Activated CD4-positive, alpha-beta T cell treated with anti-CD3 and anti-CD28 coated beads, Interleukin-2, amount 10 ng/mL, durations not matched to agents 24 days and 14 days (primary cell): ENCODE measurements at places on chromosomes 6 and 20. TPM values are rescaled to one million over a fixed set of nuclear protein-coding genes. Genes with fewer than 3 reads are reported as not detected.
A peak's percentile ranks its signal among the peaks of the same experiment; 100 is the strongest.

The CCDC28A gene
- total RNA-seq, result 17.5 and 19.2 TPM in 2 replicates

The PTPN1 gene
- 61.4 and 62.9 TPM in 2 replicates for total RNA-seq

The RPL10A gene
- 1,702 and 1,710 TPM in 2 replicates for total RNA-seq

GRCh38 chr6:25384967-25385366, 105.8 kb downstream of the CARMIL1 start:
- H3K4me1 ChIP-seq, result peaks cover 12% of the 10 kb centered on the region
- no peaks in the 10 kb centered on the region for H3K27me3 ChIP-seq
- no peak overlapping the region for H3K4me3 ChIP-seq
- H3K36me3 ChIP-seq, result no peaks in the 10 kb centered on the region
- DNase-seq, result no peak

- no peaks in the 10 kb centered on the region for H3K27me3 ChIP-seq
- H3K36me3 ChIP-seq, result peaks cover 7% of the 10 kb centered on the region
- no peak overlapping the region for H3K4me3 ChIP-seq
- DNase-seq, result no peak
- H3K27ac ChIP-seq, result no peak overlapping the region
These were observed 93.6 kb downstream of the RPP40 start for GRCh38 chr6:4910037-4910760.

- peak overlapping the region; percentile 55 for H3K4me3 ChIP-seq
- no peak for DNase-seq
- H3K27ac ChIP-seq, result no peak overlapping the region
- H3K4me1 ChIP-seq, result peaks cover 13% of the 10 kb centered on the region
These were observed 85.8 kb downstream of the ZFP64 start for GRCh38 chr20:52105442-52106422.

DNA sequence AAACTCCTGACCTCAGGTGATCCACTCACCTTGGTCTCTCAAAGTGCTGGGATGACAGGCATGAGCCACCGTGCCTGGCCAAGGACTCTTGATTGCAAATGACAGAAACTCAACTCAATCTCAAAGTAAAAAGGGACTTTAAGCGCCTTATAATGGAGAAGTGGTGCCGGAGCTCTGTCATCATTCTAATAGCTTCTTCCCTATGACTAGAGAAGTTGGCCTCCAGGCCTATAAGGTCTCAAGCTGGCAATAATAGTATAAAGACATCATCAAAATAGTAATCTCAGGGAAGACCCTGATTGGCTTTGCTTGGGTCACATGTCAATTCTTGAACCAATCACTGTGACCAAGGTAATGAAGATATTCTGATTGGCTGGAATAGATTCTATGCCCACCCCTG, 8.5 kb upstream of the KIAA1755 start:
- H3K27me3 ChIP-seq, result peaks cover 17% of the 10 kb centered on the region
- H3K36me3 ChIP-seq, result no peaks in the 10 kb centered on the region
- H3K4me1 ChIP-seq, result no peaks in the 10 kb centered on the region
- no peak overlapping the region for H3K4me3 ChIP-seq
- DNase-seq, result no peak

DNA sequence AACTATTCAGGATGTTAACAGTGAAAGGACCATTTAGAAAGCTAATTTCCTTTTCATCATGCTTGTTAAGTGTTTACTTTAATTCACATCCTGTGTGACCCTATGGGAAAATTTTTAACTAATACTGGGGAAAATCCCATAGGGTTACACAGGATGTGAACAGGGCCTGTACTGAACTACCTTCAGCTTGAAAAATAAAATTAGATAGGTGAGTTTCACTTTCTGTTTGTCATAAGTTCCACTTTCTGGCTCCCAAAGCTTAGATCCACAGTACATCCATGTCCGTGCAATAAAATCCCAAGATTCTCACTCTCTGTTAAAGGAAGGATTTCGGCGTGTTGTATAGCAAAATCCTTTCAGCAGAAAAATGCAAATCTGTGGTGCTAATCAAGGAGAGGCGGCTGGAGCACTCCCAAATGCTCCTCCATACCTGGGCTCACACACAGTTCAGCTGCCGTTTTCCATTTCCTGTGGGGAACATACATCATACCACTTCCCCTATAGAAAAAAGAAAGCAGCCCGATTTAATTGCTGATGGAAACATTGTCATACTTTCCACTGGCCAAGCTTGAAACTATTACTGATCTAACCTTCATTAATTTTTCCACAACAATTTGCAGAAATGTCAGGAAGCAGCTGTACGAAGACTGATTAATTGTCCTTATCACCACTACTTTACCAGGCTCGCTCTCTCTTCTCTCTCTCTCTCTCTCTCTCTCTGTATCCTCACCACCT, 125.2 kb downstream of the HIVEP2 start:
- peaks cover 35% of the 10 kb centered on the region for H3K36me3 ChIP-seq
- DNase-seq, result peak; percentile 86
- peak overlapping the region; percentile 94 for H3K27ac ChIP-seq
